ENCODE measurements at places on chromosomes 12 and 14. TPM values are rescaled to one million over a fixed set of nuclear protein-coding genes. Genes with fewer than 3 reads are reported as not detected.

DNA sequence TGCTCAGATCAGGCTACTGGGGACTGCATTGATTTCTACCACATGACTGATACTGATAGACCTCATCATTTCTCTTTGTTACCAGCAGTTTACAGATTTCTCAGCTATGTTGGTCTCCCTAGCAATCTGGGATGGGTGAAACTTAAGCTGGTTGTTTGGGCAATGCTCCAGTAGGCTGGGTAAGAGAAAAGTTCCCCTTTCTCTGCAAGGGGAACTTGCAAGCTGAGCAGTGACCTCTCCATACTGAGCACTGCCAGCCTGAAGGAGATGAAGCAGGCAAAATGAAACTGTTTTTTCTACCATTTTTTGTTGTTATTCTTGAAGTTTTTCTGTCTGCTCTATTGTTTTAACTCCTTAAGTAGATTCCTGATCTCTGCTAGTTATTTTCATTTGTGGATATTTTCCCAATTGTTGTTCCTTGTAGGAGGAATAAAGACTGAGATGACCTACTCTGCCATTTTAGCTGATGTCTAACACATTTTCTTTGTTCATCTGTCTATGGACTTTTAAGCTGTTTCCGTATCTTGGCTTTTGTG lies 1.3 kb upstream of the OR4M1 start:
- no peak for DNase-seq

The CATSPERB gene
- total RNA-seq = not detected

The DIO2 gene
- total RNA-seq = not detected

DNA sequence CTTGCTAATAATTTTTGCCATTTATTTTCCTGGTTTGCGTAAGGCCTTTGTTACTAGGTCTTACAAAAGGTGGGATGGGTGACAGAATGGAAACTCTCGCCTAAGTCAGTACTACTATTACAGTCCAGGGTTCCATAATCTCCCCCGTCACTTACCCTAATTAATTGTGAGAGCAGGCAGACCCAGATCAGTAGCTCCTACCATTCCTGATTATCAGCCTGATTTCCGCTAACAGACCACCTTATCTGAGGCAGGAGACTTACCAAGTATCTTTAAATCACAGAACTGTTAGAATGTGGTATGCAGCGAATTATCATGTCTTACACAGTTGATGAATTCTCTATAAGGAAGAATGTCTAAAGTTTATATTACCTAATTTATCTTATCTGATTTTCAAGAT lies 234.7 kb downstream of the FOXN3 start:
- no peak for DNase-seq

GRCh38 chr12:57823131-57823907 lies 4.8 kb upstream of the AVIL start:
- DNase-seq = no peak

DNA sequence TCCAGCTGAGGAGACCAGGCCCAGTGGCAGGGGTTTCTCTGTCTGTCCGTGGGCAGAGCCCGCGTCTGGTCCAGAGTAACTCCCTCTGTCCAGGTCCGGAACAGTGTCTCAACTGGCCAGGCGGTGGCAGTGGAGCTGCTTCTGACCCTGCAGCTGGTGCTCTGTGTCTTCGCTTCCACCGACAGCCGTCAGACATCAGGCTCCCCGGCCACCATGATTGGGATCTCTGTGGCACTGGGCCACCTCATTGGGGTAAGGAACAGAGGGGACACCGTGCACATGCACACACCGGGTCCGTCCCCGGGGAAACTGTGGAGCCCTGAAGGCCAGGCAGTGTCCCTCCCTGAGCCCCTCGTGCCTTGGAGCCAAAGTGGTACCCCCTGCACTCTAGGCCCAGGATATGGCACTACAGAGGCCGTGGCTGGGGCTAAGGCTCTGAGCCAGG lies 1.5 kb downstream of the AQP6 start:
- DNase-seq = peak; percentile 47

- DNase-seq = no peak
These were observed 75.2 kb downstream of the GPR135 start for GRCh38 chr14:59389936-59390335.

The LHX5 gene
- total RNA-seq = not detected

The GPR162 gene
- 13.7 TPM for total RNA-seq

DNA sequence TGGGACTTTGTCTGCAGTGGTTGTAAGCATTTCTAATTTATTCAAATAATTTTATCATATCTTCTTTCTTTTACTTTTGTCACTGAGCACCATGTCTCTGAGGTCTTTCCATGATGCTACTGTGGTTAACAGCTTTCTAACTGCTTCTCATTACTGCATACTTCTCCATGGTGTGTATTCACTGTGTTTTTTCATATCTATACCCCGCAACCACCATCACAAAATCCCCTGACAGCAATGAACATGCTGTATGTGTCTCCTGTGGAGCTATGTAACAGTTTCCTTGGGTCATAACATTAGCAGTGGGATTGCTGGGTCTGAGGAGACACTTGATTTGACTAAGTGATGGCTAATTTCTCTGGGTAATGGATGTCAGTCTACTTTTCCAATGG lies 29.2 kb upstream of the CHST11 start:
- no peak for DNase-seq

GRCh38 chr14:87409393-87409792 lies 583.6 kb downstream of the GALC start:
- DNase-seq = no peak

- no peak for DNase-seq
These were observed 16.4 kb downstream of the PCBP2 start for GRCh38 chr12:53468282-53468681.

DNA sequence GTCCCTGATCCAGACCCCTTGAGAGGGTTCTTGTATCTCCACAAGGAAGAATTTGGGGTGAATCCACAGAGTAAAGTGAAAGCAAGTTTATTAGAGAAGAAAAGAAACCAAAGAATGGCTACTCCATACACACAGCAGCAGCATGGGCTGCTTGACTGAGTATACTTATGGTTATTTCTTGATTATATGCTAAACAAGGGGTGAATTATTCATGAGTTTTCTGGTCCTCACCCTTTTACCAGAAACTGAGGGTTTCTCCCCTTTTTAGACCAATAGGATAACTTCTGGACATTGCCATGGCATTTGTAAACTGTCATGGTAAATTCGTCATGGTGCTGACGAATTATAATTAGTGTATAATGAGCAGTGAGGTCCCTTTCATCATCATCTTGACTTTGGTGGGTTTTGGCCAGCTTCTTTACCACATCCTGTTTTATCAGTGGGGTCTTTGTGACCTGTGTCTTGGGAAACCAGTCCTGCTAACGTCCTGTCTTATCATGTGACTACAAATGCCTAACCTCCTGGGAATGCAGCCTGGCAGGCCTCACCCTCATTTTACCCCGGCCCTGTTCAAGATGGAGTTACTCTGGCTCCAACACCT lies 121.9 kb downstream of the SPTSSA start:
- no peak for DNase-seq

DNA sequence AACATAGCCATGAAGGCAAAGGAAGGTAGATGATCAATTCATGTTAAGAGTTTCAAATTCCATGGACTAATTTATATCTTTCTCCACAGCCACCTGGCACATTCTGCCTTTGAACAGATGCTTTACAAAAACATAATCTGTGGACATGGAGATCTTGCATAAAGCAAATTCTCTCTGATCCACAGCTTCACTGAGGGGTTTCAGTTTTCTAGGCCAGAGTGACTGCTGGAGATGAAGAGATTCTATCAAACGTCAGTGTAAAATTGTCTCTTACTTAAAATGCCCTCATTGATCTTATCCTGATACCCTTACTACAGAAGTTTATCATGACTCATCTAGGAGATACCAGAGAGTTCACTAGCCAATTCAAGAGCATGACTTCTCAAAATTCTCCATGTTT lies 291.6 kb downstream of the DAD1 start:
- no peak for DNase-seq

The EEA1 gene
- total RNA-seq = 37.9 TPM

- DNase-seq = peak; percentile 51
These were observed 582 bp downstream of the SGPP1 start for GRCh38 chr14:63727231-63727735.

DNA sequence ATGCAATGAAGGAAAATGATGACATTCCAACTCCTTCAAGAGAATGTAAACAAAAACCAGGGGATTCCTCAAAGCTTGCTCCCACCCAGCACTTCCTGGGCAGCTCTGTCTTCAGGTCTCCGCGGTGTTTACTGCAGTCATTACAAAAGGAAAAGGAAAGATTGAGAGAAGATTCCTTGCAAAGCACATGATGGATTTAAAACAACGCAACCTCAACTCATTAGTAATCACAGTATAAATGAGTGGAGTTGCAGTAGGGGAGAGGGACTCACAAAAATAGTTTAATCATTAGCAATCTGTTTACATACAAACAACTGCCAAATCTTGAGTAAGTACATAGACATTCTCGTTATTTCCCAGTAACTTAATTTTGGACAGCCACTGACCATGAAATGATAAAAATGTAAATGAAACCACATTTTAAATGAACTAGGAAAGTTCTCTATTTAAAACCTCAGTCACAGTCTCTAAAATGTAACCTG lies 49.7 kb upstream of the OVCH1 start:
- peak; percentile 9 for DNase-seq

- no peak for DNase-seq
These were observed 7.0 kb downstream of the MYL2 start for GRCh38 chr12:110913119-110914056.

GRCh38 chr12:116582610-116583009 lies 23.4 kb downstream of the MAP1LC3B2 start:
- DNase-seq = no peak

The AP5M1 gene
- 38.7 TPM for total RNA-seq

- no peak for DNase-seq
These were observed 62.2 kb downstream of the RFX4 start for GRCh38 chr12:106645074-106645421.

GRCh38 chr14:87066221-87066817 lies 926.7 kb downstream of the GALC start:
- DNase-seq = no peak

The FOXN4 gene
- not detected for total RNA-seq

The KCNC2 gene
- not detected for total RNA-seq

GRCh38 chr12:64099397-64099796 lies 122.7 kb downstream of the KICS2 start:
- DNase-seq = peak; percentile 70

- DNase-seq = no peak
These were observed 428.3 kb downstream of the TMTC2 start for GRCh38 chr12:83114966-83115365.

The PTPRB gene
- 151 TPM for total RNA-seq

GRCh38 chr12:59040656-59041055 lies 120.4 kb upstream of the LRIG3 start:
- peak; percentile 79 for DNase-seq

The IRAK4 gene
- total RNA-seq = 17.1 TPM

DNA sequence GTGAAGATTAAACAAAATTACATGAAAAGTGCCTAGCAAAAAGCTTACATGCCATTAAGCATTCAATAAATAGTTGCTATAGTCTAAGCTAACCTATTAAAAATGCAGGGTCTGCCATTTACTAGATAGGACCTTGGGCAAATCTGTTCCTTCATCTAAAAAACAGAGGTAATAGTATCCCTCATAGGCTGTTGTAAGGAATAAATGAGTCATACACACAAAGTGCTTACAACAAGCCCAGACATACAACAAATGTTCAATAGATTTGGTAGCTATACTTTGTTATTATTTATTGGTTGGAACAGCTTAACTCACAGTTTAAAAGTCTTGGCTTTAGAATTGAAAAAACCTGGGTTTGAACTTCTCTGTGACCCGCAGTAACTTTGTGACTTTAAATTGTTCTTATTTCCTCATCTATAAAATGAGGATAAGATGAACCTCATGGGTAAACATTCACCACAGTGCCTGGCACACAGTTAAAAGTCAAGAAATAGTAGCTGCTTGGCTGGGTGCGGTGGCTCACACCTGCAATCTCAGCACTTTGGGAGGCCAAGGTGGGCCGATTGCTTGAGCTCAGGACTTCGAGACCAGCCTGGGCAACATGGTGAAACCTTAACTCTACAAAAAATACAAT lies 24.7 kb downstream of the HEATR5A start:
- no peak for DNase-seq

DNA sequence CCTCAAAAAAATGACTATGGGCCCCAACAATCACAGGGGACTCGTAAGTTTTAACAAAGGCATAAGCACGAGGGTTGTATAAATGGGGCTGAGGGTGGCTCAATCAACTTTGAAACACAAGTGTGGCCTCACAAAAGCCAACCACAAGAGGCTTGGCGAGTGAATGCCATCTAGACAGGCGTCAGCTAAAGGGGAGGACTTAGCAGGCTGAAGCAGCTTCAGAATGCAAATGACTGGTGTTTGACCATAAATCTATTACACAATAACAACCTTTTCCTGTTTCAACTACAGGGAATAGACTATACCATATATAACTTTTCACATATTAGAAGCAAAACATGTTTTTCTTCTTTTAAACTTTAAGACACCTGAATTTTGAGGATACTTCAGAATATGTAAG lies 777.9 kb downstream of the FSCB start:
- no peak for DNase-seq

The TAS2R13 gene
- 0.97 TPM for total RNA-seq

DNA sequence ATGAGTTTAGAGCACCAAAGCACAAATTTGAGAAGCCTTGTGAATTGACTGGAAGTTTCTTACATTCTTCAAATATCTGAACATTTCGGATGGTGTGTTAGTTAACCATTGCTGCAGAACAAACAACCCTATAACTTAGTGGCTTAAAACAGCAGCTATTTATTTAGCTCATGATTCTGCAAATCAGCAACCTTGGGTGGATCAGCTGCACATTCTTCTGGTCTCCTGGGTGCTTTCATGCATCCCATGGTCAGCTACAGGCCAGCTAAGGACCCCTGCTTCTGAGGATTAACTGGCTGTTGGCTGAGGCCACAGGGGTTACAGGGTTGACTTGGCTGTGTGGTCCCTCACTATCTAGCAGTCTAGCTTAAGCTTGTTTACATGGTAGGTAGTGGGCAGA lies 114.0 kb upstream of the HIF1A start:
- no peak for DNase-seq

GRCh38 chr14:70425354-70425753 lies 8.5 kb upstream of the SYNJ2BP start:
- no peak for DNase-seq

The ERH gene
- 273 TPM for total RNA-seq

GRCh38 chr14:91293281-91293680 lies 48.8 kb upstream of the GPR68 start:
- no peak for DNase-seq

The SMCO2 gene
- 1.2 TPM for total RNA-seq

GRCh38 chr14:64878837-64879634 lies 671 bp downstream of the SPTB start:
- no peak for DNase-seq

DNA sequence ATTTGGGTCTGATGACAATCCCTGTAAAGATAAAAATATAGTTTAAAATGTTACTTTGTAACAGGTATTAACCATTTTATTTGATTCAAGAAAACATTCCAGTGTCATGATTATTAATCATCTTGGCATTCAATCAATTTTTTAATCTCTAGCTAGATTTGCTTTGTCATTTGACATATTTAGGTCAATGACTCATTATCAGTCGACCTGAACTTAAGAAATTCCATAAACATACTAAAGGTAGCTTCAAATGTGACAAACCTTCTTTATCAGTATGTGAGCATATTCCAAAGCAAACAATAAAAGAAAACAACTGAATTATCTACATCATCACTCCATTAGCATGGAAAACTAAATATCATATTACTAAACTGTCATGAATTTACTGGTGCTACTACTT lies 50.8 kb upstream of the CDKL1 start:
- peak; percentile 81 for DNase-seq

Data from endothelial cell of umbilical vein (primary cell).